ENCODE measurements at places on chromosomes 5 and 9. TPM values are rescaled to one million over a fixed set of nuclear protein-coding genes. Genes with fewer than 3 reads are reported as not detected.

PCDHAC2 gene
- 1.1 TPM for total RNA-seq

GZMA gene
- total RNA-seq: not detected

STKLD1 gene
- total RNA-seq: 0.19 TPM

ANKRD18A gene
- total RNA-seq: 0.70 TPM

Measured in hair follicular keratinocyte (primary cell).